ENCODE measurements at places on chromosomes 7 and 10.

DNA sequence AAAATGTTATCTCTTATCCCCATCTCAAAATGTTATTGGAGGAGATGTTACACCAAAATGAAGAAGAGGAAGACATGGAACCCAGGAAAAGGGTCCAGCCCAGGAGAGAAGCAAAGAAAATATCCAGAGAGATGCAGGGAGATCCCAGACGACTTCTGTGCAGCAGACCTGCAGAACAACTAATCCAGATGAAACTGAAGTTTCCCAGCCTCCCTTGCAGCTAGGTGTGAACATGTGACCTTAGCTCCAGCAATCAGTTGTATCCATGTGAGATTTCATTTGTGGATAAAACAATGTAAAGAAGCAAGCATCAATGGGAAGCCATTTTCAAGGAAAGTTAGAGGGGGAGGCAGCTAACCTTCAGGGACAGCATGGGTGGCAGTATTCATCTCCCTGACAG is 55.8 kb upstream of the NANOS1 start:
- DNase-seq = no peak

DNA sequence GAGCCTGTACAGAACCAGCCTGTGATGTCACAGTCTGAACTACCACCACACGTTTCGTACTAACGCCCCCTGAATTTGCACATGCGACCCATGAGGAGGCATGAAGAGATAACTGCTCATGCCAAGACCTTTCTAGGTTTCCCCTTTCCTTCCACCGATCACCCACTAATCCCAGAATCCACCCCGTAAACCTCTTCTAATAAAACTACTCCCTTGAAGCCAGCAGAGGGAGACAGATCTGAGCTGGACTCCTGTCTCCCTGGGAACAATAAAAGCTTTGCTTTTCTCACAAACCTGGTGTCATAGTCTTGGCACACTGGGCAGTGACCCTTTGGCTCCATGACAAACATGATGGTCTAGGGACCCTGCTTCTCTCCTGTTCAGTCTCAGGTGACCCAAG is 144.5 kb downstream of the FRMD4A start:
- no peak for DNase-seq

GRCh38 chr7:159280008-159280407 is 135.3 kb upstream of the VIPR2 start:
- DNase-seq = no peak

- DNase-seq = no peak
These were observed 19.9 kb upstream of the LMOD2 start for GRCh38 chr7:123635551-123636359.

GRCh38 chr10:76311752-76312636 is 880.6 kb downstream of the LRMDA start:
- no peak for DNase-seq

GRCh38 chr10:96891840-96892239 is 59.7 kb downstream of the LCOR start:
- DNase-seq = no peak

DNA sequence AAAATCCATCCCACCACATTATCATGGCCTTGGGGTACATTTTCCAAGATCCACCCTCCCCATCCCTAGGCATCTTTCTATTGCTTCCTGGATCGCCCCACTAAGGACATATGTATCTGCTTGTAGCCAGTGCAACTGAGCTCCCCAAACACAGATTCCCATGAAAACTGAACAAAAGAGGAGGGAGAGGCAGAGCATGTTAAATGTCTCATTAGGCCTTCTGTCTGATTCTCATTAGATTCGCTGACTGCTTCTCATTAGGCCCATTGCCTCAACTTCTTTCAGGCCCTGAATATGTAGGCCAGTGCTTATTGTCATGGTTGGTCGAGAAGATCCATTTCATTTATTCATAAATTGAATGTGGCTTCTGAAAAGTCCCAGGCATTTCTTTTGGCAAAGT is 698.9 kb downstream of the INHBA start:
- no peak for DNase-seq

GRCh38 chr7:83738291-83738835 is 89.4 kb upstream of the SEMA3E start:
- DNase-seq = no peak

GRCh38 chr7:115635876-115636275 is 394.7 kb downstream of the TFEC start:
- DNase-seq = no peak

DNA sequence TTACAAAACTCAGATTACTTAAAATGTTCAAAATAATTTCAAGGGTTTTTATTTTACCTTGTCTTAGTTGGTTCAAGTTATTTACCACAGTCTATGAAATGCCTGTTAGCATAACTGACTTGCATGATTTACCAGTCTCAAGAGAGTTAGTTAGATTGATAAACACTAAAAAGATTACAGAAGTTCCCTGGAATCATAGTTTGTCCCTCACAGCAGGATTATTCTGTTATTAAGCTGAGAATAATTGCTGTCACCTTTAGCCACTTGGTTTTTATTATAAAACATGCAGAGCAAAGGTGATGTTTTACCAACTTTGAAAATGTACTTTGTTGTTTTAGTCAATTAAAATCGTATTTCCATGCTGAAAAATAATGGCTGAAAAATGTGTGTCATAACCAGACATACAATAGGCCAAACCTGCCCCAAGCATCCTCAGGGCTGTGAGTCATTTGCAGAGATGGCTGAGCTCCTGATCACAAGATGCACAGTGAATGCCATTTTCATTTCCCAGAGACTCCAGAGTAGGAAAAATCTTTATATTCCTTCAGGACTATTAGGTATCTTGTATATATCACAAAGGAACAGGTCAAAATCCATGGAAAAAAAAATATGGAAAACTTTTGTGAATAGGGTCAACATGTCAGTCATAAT is 87.8 kb upstream of the DKK1 start:
- DNase-seq = no peak
